ENCODE measurements at places on chromosomes 7 and 10.

DNA sequence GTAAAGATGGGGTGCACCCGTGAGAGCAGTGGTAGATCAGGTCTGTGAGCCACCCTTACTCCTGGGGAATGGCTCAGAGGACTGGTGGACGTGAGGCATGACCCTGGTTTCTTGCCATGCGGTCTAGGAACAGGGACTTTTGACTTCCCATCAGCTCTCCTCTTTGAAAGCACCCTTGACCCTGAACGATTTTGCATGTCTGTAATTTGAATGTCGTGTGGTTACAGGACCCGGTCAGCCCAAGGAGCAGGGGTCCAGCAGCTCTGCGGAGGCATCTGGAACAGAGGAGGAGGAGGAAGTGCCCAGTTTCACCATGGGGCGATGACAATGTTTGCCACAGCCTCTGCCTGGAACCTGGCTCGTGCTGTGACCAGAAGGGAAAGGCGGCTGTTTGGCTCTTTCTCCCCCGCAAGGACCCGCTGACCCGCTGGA, 8.6 kb upstream of the ORAI2 start:
- no peak for DNase-seq

GRCh38 chr7:87426160-87426559, 49.3 kb downstream of the ABCB4 start:
- DNase-seq: no peak

DNA sequence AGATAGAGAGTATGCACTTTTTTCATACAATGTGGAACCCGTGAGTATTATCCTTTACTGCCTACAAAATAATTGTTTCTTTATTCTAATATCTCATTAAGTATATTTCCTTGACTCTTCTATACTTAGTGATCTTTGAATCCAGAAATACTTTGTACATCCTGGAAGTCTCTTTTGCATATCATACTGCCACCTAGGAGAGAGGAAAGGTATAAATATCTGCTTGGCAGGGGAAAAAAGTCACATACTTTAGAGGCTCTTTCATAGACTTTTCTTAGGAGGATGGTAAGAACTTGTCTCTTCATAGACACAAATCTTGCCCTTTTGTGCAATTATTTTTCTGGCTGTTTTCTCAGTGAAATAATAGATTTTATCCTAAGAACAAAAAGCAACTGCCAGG, 436.0 kb downstream of the PAXIP1 start:
- no peak for DNase-seq

GRCh38 chr7:130009848-130010688, 41.1 kb downstream of the ZC3HC1 start:
- no peak for DNase-seq

- no peak for DNase-seq
These were observed 70.0 kb upstream of the ZNF479 start for GRCh38 chr7:57202274-57202673.

DNA sequence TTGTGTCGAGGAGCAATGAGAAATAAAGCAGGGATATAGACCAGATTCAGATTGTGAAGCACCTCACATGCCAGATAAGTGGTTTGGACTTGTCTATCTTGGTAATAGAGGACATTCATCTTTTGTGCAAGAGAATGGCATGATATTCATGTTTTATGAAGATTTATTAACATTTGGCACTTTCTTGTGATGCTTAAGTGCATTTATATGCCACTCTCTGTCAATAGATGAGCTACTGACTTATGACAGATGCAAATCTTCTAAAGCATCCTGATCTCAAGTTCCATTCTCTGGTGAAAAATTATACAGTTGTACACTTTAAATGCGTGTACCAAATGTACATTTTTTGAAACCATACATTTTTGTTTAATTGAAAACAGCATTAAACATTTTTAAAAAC, 415.3 kb downstream of the SORCS3 start:
- DNase-seq: no peak

DNA sequence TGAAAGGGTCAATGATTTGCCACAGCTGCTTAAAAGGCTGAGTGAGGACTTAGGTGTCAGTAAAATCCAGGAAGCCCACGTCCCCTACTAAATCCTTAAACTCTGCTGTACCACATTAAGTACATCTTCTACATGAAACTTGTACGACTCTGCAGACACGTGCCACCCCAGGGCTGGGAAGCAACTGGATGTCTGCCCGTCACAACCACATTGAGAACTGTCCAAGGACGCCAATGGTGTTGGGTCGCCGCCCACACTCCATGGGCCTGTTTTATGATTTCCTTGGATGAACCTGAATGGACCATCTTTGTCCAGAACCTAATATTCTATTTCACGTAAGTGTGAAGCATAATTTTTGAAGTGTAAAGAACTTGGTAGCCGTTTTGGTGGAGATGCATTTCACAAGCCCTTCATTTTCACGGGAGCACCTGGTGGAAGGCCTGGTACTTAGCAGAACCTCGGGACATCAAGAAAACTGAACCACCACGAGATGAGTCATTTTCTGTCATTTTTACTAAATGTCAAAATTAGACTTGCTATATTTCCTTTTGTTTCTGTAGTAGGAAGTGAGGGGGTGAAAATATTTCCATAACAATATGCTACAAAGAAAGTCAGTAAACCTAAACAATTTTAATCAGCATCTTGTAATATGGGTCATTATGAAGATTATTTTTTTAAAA, 134.9 kb downstream of the SFMBT2 start:
- no peak for DNase-seq

DNA sequence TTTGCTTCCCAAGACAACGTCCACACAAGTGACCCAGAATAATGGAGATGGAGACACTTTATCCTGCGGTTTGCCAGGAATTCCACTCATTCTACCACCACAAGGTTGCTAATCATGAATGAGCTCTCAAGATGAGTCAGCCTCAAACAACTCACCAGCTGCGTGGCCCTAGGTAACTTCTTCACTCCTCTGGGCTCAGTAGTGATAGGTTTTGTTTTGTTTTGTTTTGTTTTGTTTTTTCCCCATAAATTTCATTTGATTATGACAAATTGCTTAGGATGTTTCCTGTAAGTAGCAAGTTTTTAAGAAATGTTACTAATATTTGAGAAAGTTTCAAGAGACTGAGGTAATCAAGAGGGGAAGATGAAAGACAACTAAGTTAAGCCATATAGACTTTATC, 286.8 kb downstream of the PARD3 start:
- no peak for DNase-seq

DNA sequence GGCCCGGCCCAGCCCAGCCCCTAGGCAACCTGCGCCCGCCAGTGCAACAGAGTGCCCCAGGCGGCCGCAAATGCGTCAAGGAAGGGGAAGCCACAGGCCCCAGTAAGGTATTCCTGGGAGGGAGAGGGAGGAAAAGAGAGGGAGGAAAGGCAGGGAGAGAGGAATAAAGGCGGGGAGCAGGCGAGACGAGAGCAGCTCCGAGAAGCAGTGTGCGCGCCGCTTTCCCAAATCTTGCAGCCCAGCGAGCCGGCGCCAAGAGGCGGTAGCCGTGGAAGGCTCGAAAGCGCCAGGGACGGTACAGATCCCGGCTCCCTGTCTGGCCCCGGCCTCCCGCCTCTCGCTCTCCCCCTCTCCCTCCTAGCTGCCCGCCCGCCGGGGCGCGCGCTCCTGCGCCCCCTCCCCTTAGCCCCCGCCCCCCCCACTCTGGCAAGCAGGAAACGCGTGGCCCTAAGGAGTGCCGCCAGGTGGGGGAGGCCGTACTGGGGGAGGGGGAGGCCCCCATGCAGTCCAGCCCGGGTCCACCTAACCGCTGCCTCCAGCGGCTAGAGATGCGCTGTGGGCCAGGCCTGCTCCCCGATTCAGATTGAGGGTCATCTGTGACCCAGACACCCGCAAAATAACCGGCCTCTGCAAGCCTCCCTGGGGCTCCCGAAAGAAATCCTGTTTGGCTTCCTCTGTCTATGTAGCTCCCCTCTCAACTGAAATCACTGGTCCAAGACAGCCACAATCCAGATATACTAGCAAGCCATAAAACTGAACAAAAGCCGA, 4.3 kb downstream of the HOXA10 start:
- no peak for DNase-seq

Data from NCI-H1048 (cell line).